ENCODE measurements at places on chromosomes 2 and 18.

DNA sequence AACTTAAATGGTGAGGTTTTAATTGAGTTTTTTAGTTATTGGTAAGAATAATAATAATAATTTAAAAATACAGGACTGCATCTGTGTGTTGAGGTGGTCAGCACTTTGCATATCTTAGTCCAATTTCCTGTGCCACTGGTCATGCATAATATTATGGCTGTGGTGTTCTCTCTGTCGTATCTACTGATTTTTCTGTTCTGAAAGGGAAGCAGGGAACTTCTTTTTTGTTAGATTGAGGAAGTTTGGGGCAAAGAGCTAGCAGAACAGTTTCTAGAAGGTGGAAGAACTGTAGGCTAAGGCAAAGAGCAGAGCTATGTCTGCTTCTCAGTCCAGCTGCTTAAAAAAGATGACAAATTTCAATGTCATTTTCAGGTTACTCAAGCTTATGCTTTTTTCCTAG is 74.3 kb downstream of the XRCC5 start:
- no peak for DNase-seq

- DNase-seq, result no peak
Measured at GRCh38 chr2:241842067-241842415, 16.7 kb downstream of the PDCD1 start.

- no peak for DNase-seq
Measured at GRCh38 chr2:121855510-121855909, 100.1 kb downstream of the TSN start.

- no peak for DNase-seq
Measured at GRCh38 chr2:138106606-138107005, 142.3 kb downstream of the HNMT start.
